Stimulated activated CD8-positive, alpha-beta memory T cell treated with anti-CD3 and anti-CD28 coated beads, Interleukin-2, amount 100 ng/mL, for 1 hour (primary cell): ENCODE measurements at places on chromosomes 3 and 15.
A peak's percentile ranks its signal among the peaks of the same experiment; 100 is the strongest.

DNA sequence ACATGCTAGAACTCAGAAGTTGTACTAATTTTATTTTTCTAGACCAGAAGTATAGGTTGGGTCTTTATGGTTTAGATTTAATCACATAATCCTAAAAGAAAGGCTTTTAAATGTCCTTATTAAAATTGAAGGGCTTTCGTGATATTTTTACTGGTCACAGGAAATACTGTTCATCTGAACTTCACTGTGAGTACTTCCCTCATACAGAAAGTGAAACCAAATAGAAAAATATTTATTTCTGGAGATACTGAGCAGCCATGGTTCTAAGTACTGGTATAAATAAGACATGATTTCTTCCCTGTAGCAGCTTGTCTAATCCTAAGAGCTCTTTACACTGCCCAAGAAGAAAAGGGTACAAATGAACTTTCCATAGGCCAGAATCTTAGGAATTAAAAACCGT is 2.0 kb downstream of the SNRK start:
- DNase-seq, result no peak

- DNase-seq, result no peak
Observed at GRCh38 chr15:94229591-94230369, 1.6 kb upstream of the MCTP2 start.

DNA sequence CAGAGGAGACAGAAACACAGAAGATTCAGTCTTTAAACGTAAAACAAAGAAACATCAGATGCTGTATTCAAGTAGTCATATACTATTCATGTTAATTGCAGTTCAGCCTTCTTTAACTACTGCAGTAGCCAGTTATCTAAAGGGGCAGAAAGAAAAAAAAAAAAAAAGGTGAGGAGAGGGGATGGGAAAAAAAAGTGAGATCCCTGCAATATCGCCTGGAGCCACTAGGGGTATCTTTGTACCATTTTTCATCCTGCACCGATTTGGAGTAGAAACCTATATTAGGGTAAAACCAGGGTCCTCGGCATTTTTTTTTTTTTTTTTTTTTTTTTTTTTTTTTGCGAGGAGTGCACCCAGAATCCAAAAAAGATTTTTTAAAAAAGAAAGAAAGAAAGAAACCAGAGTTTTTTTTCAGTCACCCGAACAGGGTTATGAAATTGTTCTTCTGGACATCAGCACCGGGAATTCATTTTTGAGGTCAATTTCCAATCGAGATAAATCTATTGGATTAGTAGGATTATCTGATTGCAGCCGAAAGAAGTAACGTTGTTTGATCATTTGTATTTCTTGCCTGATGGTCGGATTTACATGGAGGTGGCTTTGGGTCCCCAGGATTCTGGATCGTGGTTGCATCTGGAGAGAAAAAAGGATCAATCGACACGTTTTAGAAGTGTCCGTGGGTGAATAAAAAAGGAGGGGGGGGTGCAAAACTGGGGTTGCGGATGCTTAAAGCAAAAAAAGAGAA is 186.7 kb downstream of the NLGN1 start:
- DNase-seq, result no peak

GRCh38 chr3:187954516-187954872 is 199.5 kb upstream of the LPP start:
- DNase-seq, result no peak

- no peak for DNase-seq
Observed at GRCh38 chr15:79209116-79209515, 73.4 kb upstream of the ANKRD34C start.

DNA sequence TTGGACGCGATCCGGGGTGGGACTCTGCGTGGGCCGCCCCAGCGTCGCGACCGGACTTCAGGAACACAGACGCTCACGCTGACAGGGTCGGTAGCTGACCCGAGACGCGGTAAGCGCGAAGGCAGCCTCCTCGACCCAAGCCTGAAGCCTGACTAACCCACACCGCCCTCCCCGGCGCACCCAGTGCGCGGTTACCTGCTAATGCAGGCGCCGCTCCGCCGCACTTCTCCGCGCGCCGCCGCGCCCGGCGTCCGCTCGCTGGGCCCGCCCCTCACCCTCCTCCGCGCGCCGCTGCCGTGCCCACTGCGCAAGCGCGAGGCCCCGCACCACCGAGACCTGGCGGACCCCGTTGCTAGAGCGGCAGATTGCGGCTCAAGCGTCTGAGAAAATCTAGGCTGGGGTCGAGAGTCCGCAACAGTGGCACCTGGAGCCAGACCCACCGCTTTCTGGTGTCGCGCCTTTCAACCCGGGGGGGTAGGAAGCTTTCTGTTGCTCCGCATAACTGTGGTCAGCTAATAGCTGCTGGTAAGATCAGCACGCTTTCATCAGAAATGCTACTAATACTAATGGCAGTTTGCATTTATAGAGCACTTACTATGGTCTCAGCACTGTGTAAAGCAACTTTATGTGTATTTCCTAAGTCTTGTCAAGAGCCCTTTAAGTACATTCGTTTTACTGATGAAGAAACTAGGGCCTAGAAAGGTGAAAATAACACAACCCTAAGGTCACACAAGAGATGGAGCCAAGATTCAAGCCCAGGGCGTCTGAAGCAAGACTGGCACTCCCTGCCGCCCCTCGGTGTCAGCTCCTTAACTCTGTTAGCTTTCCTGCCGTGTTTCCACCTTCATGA is at the start of gene TBCCD1:
TBCCD1 (minus strand) TSS at position 268 of the 850 bp plus-strand sequence. CDS start 3,010 bp downstream, outside the sequence.
- DNase-seq, result peak; percentile 90
